ENCODE measurements at places on chromosomes 13 and 19.

DNA sequence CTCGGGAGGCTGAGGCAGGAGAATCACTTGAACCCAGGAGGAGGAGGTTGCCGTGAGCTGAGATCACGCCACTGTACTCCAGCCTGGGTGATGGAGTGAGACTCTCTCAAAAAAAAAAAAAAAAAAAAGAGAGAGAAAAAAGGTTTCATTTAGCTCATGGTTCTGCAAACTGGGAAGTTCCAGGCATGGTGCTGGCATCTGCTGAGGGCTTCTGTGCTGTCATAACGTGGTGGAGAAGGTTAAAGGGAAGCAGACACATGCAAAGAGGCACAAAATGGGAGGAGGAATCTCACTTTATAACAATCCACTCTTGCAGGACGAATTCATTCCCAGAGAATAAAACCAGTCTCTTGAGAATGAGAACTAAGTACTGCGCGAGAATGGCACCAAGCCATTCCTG lies 34.9 kb upstream of the SIAH3 start:
- ATAC-seq = no peak

GRCh38 chr19:30053558-30053957 lies 111.5 kb downstream of the URI1 start:
- ATAC-seq = no peak

DNA sequence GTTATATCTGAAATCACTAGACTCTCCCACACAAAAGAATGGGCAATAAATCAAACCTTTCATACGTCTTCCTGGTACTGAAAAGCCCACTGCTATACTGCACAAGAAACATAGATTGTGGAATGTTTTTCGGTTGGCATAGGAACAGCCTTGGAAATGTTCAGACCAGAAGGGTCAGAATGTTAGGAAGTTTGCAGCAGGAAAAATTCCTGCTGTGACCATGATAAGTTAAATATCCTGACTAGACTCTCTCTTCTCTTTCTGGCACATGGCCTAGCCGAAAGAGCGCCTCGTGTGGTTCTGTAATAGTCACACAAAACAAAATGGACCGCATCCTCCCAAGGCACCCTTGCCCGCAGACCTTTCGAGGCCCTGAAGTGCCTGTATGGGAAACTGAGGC lies 427.2 kb downstream of the COG6 start:
- no peak for ATAC-seq

- peak; percentile 34 for ATAC-seq
These were observed 500 bp downstream of the SMIM24 start for GRCh38 chr19:3479834-3480215.

GRCh38 chr13:29505950-29506349 lies 89.5 kb downstream of the SLC7A1 start:
- no peak for ATAC-seq

DNA sequence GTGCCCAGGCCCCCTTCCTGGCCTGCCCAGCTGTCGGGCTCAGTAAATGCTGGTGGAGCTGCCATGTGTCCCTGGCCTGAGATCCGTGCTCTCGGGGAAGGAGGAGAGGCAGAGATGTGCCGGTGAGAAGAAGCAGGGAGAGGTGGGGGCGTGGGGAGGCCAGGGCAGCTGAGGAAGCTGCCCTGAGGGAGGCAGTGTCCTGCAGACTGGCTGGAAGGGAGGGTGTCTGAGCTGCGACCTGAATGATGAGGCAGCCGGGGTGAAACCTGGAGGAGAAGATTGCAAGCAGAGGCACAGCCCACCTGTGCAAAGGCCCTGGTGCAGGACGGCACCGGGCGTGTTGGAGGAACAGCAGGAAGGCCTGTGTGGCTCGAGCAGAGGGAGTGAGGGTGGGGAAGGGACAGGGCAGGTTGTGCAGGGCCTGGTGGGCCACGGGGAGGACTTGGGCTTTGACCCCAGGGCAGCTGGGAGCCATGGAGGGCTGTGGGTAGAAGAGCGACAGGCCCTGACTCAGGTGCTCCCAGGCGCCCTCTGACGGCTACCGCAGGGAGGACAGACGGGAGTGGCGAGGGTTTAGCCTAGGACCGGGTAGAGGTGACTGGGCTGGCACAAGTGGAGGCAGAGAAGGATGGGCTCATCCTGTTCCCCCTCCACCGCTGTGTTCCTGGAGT lies 14.0 kb upstream of the CELF5 start:
- ATAC-seq = peak; percentile 83

DNA sequence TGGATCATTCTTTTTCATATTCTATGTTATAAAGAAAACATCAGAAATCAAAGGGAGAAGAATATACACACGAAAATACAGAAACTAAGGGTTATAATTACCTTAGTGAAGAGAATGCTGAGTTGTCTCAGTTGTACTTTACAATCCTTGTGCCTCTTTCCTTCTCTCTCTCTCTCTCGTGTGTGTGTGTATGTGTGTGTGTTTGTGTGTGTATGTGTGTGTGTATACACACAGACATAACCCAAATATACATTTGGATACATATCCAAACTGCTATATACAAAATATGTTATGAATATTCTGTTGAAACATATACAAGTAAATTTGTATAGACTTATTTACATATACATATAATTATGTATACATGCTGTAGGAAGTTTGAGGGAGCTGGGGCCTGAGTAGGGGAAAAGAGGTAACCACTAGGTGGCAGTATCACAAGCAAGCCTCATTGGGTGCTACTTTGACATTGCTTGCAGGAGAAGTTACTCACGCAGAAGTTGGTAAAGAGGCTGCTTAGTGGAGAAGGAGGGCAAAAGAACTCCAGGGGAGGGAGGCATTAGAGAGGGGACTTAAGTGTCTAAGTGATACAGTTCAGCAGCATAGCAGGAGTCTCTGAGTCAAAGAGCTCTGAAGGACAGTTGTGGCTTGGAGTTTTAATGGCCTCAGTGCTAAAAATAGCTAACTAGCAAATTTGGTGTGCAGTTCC lies 465.1 kb upstream of the PCDH20 start:
- ATAC-seq = peak; percentile 55

DNA sequence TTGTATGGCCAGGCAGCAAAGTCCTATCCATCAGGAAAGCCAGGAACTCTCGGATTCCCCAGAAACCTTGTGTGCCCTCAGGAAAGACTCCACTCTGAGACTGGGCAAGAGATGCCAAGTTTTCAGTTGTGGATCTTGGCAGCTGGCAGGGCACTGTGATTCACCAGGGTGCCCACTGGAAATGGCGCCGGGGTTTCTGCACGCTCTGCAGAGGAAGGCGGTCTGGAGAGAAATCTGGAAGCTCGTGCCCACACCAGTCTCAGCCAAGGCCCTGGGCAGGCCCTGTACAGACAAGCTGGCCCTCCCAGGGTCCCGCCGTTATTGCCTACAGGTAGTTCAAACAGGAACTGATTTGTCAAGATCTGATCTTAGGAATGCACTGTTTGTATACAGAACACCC lies 4.9 kb downstream of the NAPA start:
- no peak for ATAC-seq

DNA sequence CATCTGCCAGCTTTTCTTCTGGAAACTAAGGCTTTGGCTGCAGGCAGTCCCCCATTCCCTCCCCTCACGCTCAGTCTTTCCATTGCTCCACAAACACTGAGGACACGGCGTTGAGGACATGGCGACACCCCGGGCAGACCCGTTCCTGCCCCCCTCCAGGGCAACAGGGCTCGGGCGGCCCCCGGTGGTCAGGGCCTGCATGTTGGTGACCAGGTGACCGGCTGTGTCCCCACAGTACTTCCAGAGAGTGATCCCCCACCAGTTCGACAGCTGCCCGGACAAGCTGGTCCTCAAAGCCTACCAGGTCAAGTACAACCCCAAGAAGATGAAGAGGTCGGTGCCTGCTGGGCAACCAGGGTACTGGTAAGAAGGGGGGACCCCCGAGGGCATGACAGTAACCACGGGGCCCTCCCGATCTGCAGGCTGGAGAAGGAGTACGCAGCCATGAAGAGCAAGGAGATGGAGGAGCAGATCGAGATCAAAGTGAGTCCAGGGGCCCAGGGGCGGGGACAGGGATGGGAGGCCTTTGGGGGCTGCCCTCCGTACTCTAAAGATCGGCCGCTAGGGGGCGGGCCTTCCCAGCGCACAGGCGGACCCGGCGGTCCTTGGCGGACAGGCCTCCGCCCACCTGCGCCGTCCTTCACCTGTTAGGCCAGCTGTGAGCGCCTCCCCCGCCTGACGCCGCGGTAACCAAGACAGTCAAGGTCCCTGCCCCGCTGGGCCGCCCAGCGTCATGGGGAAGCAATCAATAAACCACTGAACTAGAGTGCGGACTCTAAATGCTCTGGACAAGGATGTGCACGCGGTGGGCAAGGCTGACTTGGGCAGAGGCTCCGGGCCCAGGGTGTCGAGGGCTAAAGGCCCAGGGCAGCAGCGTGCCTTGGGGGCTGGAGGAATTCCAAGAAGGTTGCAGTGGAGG lies 21.1 kb downstream of the PRR36 start:
- ATAC-seq = peak; percentile 64

- ATAC-seq = no peak
These were observed 36.6 kb upstream of the POMP start for GRCh38 chr13:28622286-28622685.
